ENCODE measurements at places on chromosomes 1 and 21.

DNA sequence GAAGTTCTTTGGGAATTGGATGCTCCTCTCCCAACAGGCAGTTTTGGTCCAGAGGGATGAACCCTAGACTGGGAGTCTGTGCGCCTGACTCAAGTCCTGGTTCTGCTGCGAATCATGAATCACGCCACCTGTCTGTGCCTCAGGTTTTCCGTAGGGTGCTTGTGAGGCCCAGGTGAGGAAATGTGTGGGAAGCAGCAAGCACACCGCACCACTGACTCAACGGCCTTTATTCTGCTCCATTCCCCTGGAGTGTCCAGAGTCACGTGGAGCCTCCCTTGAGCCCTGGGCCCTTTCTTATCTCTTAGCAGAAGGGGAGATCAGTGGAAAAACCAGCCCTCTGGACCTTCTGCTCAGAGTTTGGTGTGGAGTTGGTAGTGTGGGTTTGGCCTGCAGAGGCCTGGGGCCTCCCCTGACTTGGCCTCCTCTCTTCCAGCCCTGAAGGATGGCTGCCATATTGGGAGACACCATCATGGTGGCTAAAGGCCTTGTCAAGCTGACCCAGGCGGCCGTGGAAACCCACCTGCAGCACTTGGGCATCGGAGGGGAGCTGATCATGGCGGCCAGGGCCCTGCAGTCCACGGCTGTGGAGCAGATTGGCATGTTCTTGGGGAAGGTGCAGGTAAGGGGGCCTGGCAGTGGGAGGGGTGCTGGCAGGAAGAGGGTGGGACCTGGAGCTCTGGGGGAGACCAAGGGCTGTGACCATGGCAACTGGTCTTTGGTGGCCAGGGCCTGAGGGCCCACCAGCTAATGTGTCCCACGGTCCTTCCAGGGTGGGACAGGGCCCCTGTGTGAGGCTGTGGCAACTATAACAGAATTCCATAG is 21.1 kb downstream of the COQ8A start:
- no peak for DNase-seq

DNA sequence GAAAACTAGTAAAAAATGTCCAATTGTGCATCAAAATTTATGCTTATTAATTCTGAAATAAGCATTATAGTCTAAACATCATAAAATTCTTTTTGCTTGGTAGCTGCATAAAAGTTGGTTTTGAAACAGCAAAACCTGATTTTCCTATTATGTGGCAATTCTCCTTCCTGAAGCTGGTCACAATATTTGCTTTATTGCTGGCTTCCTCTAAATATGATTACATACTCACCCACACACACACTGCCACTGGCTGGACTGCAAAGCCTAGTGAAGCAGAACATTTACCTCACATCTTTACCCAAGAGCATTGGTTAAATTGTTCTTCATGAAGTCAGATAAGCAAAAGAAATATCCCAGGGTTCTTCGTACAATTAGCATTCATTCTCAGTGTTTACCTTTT is 103.0 kb downstream of the NR5A2 start:
- no peak for DNase-seq

DNA sequence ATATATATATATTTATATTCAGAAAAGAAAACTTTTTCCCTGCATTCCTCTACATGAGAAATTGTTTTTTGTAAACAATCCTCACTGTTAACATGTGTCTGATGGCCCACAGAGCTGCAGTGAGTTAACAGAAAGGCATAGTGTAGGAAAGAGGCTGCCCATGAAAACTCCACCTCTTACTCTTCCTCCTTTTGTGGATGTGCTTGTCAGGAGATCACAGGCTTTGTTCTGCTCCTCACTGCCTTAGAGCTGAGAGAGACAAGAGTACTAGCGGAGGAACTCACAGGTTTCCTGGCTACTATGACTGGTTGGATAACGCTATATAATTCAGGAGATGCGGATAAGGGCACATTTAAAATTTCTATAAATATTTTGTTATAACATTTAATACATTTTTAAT is 200.6 kb downstream of the BRINP3 start:
- no peak for DNase-seq

- no peak for DNase-seq
These were observed 18.2 kb downstream of the RCAN1 start for GRCh38 chr21:34596561-34597271.

Data from fibroblast of skin of right quadriceps (primary cell).